ENCODE measurements at places on chromosomes 5 and 9.

DNA sequence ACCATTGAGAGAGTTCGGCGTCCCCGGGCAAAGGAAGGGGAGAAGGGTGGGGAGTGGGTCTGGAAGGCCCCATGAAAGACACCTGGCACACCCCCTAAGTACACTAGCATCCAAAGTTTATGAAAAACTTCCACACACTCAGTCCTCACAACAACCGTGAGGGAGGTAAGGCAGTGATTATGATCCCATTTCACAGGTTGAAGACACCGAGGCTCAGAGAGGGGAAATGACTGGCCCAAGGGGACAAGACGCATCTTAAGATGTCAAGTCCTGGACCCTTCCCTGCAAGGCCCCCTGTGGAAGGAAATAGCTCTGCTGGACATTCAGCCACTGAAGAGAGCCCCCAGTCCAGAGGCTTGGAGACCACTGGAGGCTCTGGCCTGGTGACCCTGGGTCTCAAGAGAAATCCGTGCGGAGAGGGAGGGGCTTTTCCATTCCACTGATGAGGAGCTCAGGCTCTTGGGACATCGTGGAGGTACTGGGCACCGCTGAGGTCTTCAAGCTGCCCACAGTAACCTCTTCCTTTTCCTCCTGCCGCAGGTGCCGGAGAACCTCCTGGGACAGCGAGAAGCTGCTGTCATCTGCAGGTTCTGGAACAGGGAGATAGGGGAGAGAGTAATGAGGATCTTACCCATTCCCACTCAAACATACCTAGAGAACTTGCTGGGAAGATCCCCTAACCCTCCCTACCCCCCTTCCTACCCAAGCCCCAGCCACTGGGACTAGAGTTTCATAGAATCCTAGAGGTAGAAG, 5.2 kb downstream of the SMIM33 start:
- DNase-seq, result no peak

DNA sequence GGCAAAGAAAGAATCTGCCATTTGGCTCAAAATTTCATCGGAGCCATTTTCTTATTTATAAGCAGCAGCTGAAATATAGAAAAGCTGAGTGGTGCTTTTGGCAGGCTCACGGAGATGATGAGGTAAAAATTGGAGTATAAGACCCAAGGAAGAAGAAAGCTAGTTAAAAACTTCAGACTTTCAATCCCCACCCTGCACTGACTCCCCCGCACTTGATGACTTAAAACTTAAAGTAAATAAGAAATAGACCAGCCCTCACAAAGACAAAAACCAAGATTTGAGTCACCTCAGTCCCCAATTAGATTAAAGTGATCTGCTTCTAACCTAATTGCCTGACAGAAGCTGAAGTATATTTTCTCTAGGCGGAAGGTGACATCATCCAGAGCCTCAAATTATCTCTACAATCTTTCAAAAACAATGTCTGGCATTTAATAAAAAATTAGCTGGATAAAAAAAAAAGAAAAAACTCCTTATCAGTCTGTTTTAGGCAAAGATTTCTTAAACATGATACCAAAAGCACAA, 124.0 kb upstream of the PJA2 start:
- DNase-seq, result no peak

GRCh38 chr5:27944471-27944870, 906.1 kb upstream of the CDH9 start:
- no peak for DNase-seq

- DNase-seq, result no peak
These were observed 194.3 kb downstream of the PALM2AKAP2 start for GRCh38 chr9:109974143-109974917.

GRCh38 chr5:44827681-44828080, 18.9 kb downstream of the MRPS30 start:
- no peak for DNase-seq

DNA sequence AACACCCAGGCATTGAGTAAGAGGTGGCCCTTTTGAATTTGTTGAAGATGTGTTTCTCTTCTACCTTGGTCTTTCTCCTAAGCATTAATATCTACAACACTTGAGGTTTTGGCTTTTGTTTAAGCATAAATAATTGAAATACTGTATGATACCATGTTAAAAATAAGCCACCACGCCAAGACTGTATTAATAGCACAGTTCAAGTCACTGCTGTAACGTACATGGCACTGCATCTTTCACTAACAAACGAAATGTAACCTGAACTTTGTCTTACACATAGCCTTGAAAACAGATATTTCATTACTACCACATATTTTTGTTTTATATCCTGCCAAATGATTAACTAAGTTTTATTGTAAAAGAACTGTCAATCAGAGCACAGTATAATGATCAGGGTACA, 112.8 kb downstream of the MLLT3 start:
- DNase-seq, result no peak

DNA sequence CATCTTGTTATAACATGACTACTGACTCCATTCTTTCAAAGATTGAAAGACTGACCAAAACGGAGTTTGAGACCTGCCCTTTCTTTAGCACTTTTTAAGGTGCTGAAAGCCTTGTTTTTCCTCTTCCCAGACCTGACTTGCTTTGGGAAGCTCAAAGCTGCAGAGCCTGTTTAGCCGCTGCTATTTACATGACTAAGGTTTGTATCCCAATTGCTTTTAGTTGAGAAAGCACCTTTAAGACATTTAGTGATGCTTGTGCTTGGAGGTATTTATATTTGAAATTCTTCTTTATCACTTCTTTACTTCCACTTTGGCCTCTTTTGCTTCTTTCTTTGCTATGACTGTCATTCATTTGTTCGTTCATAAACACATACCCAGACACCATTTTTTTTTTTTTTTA, 182.6 kb upstream of the ELL2 start:
- no peak for DNase-seq

- no peak for DNase-seq
These were observed 711 bp upstream of the POU4F3 start for GRCh38 chr5:146337928-146338327.

GRCh38 chr5:149745212-149745942, 15.3 kb downstream of the PPARGC1B start:
- no peak for DNase-seq

GRCh38 chr5:30690931-30691330, 502.6 kb upstream of the CDH6 start:
- no peak for DNase-seq

DNA sequence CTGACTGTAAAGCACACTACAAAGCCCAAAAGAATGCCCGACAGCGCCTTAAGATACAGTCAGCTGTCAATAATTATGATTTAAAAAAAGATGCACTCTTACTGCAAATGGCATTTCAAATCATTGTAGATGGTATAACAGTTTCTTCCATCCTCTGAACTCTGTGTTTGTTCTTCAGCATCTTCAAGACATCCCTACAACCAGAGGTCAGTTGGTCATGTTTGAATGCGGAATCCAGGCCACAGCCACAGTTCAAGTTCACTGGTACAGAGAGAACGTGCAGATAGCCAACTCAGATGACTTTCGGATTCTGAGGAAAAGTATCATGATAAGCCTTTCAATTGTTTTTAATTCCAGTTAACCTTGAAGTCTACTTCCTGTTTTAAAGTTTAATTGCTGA, 8.7 kb upstream of the MYOT start:
- no peak for DNase-seq

GRCh38 chr9:32351845-32352244, 32.6 kb upstream of the ACO1 start:
- no peak for DNase-seq

GRCh38 chr5:1765141-1765879, 34.3 kb downstream of the MRPL36 start:
- DNase-seq, result no peak

Measured in COLO829 (cell line).